ENCODE measurements at places on chromosomes 16 and 17.
A peak's percentile ranks its signal among the peaks of the same experiment; 100 is the strongest.

GRCh38 chr16:3198334-3199072 is 10.5 kb downstream of the OR1F1 start:
- DNase-seq, result no peak

DNA sequence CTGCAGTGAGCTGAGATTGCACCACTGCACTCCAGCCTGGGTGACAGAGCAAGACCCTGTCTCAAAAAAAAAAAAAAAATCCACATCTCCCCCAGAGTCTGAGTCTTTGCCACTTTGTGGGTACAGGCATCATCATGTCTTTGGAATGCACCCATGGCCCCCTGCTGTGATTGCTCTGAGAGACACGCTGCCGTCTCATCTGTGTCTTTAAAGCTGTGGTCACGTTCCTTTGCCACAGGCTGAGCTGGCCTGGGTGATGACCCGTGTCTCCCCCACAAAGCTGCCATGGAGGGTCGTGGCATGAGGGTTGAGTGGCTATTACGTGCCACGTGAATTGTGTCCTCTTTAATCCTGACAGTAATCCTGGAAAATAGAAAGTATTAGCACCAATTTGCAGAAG is 20.2 kb downstream of the CRISPLD2 start:
- DNase-seq, result no peak

GRCh38 chr16:21197112-21197511 is 14.3 kb downstream of the ZP2 start:
- no peak for DNase-seq

DNA sequence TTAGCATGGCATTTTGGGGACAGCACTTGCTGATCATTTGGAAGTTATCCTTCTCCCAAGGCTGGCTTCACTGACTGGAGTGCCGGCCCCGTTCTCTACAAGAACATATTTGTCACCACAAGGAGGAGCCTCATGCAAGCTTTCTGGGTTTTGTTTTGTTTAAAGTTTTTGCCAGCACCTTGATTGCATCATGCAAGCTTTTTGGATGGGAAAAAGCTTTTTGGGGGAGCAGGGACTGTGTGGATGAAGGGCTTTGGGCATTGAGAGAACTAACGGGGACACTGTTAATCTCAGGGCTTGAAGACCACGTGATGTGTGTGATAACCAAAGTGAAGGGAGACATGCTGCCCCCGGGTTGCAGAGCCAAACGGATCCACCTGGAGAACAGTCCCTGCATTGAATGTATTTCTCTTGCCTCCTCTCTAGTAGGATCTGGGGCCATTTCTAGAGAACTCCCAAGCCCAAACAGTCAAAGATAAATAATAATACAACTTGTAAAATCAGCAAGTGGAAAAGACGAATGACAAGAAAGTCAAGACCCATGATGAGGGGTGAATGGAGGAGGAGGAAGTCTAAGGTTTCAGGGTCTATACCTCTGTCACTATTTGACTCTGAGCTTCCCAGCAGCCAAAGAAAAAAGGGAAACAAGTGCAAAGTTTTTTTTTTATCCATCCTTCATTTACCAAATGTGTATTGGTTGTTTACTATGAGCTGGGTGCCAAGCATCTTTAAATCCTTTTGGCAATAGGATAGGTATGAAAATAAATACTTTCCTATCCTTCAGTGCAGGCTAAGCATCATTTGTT is 17.2 kb downstream of the TMEM114 start:
- no peak for DNase-seq

- DNase-seq, result no peak
Measured at GRCh38 chr17:76546556-76547182, 6.8 kb downstream of the PRCD start.

- no peak for DNase-seq
Measured at GRCh38 chr16:46882940-46883307, 1.2 kb upstream of the GPT2 start.

- DNase-seq, result no peak
Measured at GRCh38 chr17:76972046-76972641, 103.9 kb downstream of the MGAT5B start.

DNA sequence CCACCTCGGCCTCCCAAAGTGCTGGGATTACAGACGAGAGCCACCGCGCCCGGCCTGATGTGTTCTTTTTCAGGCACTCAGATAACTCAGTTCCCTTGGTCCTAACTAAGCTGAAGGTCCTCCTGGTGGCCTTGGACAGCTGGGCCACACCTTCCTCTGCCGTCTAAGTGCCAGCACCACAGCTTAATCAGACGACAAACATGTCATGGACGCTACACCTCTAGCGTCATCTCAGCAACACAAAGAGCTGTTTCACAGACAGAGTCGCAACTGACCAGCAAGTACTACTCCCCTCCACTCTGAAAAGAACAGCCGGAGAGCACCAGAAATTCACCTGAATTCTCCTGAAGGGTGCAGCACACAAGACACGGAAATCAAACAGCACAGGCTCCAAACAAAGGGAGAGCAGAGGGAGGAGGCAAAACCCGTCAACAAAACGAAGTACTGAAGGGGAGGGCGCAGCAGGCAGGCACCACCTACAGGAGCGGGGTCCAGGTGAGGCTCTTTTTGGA is 4.4 kb downstream of the TRAP1 start:
- DNase-seq, result no peak

DNA sequence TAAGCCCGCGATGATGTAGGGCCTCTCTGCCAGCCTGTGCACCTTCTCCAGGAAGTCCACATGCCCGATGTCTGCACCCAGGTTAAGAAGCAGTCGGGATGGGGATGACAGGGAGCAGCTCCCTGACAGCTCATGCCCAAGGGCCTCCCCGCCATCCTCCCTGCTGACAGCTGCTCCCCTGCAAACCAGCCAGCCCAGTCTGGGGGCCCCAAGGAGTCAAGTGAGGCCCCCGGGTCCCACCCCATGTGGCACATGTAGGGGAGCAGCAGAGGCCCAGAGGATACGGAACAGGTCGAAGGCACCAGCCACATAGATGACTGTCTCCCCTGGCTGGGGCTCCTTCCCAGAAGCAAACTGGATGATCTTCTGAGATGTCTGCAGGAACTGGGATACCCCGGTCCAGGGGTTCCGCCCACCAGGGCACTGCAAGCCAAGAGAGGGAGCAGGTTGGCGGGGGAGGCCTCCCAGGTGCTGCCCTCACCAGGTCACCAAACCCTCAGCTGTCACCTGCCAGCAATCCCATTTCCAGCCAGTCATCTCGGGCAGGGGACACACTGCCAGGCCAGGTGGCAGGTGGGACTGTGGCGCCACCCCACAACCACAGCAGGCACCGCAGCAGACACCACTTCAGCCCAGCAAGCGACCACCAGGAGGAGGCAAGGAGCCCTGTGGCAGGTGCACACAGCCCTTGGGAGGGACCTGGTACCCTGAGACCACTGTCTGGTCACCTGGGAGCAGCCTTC is 4.6 kb downstream of the PCYT2 start:
- no peak for DNase-seq

DNA sequence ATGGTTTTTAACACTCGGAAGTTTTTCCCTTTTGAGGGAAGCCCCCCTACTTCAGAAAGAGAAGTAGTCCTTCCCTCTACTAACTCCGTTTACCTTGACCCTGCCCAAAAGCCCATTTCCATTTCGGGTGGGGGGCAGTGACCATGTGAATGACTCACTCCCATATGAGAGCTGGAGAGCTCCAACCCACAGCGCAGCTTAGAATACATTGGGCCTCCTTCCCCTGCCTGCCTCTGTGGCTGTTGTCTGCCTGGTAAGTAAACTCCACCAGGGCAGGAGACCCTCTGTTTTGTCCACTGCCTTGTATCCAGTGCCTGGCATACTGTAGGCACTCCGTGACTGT is 985 bp downstream of the SGSM2 start:
- no peak for DNase-seq

DNA sequence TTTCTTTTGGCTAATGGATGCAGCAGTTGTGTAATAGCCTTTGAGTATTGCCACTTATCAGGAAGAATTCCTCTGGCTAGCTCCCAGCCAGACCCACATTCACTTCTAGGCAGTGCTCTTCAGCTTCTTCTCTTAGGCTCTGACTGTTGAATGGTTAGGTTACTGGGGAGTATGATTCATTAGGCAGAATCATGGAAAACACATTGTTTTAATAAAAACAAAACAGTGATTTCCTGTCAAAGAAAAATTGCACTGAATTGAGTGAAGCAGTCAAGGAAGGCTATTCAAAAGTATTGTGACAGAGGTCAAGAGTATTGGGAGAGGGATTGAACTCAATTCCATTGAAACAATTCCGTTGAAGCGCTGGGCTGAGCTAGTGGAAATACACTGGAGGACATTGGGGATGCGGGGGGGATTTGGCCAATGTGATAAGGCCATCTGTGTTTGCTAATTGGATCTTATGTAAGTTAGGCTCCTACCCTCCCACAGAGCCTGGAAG is 68.0 kb downstream of the CNTNAP4 start:
- no peak for DNase-seq

- DNase-seq, result no peak
Measured at GRCh38 chr17:47808036-47808829, 13.4 kb downstream of the OSBPL7 start.

DNA sequence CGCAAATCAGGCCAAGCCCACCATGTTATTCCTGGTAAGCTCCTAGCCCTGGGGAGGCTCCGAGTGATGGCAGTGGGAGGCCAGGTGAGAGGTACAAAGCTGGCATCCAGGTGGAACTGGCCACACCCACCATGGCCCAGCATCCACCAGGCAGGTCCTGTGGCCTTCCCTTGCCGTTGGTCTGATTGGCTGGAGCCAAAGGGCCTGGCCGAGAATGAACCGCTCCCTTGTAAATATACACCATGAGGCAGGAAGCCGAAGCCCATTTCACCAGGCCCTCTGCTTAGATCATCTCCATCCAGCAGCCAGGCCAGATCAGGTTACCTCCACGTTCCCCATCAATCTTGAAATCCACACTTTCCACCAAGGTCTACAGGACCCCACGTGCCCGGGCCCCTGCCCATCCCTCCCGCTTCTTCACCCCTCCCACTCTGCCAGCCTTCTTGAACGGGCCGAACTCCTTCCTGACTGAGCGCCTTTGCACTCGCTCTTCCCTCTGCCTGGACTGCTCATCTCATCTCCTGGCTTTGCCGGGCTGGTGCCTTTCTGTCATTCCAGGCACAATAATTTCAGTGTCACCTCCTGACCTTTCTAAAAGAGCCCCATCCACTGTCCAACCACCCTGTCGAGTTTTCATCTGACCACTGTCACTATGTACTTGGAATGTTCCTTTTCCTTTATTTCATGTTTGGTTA is 5.8 kb downstream of the SOCS1 start:
- DNase-seq, result no peak

DNA sequence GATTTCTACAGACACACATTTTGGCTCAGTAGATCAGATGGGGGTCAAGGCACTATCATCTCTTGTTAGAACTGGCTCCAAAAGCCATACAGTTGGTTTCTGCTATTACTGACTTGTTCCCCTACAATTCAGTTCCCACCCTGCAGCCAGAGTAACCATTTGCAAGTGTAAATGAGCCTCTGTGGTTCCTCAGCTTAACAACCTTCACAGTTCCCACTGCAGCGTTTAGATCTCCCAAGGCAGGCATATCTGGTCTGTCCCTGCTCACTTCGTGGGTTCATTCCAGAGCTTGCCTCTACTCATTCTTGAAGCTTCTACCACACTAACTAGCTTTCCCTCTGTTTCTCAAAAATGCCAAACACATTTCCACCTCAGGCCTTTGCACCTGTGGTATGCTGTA is 186.1 kb downstream of the CBLN1 start:
- DNase-seq, result no peak

- no peak for DNase-seq
Measured at GRCh38 chr16:81167851-81168250, 70.6 kb upstream of the BCO1 start.

- peak; percentile 61 for DNase-seq
Measured at GRCh38 chr17:57284984-57285646, 28.8 kb downstream of the MSI2 start.
